ENCODE measurements at places on chromosomes 1 and 21.
A peak's percentile ranks its signal among the peaks of the same experiment; 100 is the strongest.

DNA sequence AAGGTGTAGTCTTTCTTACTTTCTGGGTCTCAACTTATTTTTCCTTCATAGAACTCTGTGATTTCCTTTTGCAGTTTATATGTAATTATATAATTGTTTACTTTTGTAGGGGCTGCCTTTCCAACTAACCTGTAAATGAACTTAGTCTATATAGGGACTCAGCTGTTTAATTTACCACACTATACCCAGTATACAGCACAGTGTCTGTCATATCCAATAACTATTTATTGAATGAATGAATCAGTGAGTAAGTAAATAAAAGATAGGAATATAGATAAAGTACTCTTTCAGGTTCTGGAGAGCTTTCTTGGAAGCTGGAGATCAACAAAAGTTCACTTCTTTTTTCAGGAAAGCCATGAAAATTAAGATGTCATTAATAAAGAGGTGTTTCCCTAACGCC lies 174.8 kb downstream of the NTNG1 start:
- no peak for DNase-seq

GRCh38 chr1:160789051-160789701 lies 6.8 kb upstream of the LY9 start:
- DNase-seq, result no peak

GRCh38 chr1:22749919-22750684 lies 39.5 kb downstream of the EPHB2 start:
- peak; percentile 6 for DNase-seq

GRCh38 chr1:183444243-183444642 lies 26.1 kb upstream of the NMNAT2 start:
- DNase-seq, result no peak

DNA sequence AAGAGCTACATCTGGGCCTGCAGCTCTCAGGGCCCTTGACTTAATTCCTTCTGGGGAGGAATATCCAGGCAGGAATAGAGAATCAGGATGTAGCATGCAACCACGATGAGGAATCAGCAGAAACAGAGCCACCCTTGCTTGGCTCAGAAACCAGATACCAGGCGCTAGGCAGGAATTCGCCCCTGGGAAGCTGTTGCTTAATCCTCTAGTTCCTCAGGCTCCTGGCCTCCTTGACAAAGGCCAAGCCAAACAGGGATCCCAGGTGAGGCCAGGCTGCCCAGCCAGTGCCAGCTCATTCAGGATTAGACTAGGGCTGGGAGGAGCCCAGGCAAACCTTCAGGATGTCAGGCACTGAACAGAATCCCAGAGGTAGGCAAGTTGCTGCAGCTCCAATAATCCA lies 48.2 kb upstream of the IRF2BP2 start:
- DNase-seq, result no peak

- no peak for DNase-seq
These were observed 201.3 kb upstream of the ADGRL4 start for GRCh38 chr1:79207786-79208185.

DNA sequence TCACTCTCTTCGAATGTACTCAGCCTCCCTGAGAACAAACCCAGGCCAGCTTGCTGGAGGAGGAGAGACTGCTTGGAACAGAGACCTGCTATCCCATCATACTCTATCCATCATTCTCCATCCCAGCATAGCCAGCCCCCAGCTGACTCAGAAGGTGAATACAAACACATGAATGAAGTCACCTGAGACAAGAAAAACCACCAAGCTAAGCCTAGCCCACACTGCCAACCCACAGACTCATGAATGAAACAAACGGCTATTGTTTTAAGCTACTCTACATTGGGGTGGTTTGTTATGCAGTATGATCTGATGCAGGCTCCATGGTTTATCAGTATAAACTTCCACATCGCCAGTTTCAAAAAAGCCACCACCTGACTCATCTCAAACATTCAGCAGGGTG lies 395.6 kb downstream of the SETD4 start:
- no peak for DNase-seq

- no peak for DNase-seq
These were observed 57.5 kb downstream of the BCL9 start for GRCh38 chr1:147598621-147599361.

DNA sequence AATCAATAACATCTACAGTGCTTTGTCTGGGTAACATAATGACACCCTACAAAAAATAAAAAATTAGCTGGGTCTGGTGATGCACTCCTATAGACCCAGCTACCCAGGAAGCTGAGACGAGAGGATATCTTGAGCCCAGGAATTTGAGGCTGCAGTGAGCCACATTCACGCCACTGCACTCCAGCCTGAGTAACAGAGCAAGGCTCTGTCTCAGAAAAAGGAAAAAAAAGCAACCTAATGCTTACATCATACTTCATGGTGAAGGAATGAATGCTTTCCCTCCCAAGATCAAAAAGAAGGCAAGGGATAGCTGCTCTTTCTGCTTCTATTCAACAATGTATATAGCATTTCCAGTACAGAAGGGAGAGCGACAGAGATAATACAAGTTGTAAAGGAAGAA lies 24.2 kb upstream of the CTTNBP2NL start:
- no peak for DNase-seq

GRCh38 chr1:31888291-31888690 lies 49.9 kb downstream of the PTP4A2 start:
- no peak for DNase-seq

DNA sequence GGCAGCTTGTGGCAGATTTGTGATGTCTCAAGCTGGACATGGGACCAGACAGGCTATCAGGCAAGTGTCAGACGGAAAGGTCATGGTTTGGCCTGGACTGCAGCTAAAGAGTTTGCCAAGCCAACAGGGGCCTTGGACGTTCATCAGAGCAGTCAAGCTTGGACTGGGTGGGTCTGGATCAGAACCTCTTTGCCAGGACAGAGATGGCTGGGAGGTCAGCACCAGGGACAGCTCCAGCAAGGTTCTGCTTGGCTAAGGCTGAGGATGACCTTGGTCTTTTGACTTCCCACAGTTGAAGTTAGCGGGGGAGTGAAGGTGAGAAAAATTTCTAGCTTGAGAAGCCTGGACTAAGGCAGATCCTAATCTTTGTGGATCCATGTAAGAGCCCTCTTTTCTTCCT lies 68.1 kb downstream of the GRIK3 start:
- no peak for DNase-seq

GRCh38 chr1:7526196-7526866 lies 244.8 kb upstream of the VAMP3 start:
- no peak for DNase-seq

- no peak for DNase-seq
These were observed 143.9 kb upstream of the UBE2U start for GRCh38 chr1:64059556-64059955.
